ENCODE measurements at places on chromosomes 1 and 21.

GRCh38 chr1:173301507-173301906 lies 94.4 kb upstream of the TNFSF4 start:
- DNase-seq = no peak

DNA sequence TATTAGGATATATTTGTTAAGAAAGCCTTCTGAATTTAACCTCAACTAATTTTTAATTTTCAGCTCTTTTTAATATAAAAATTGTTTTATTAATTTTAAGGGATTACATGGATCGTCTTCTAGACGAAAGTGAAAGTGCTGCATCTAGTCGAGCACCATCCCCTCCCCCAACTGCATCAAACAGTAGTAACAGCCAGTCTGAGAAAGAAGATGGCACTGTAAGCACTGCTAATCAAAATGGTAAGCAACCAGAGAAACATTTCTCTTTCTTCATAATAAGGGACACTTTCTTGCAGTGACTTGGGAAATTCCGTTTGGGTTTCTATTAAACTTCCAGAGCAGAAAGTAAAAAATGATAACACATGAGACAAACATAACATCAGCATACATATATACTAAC lies 56.9 kb downstream of the MIER1 start:
- no peak for DNase-seq

DNA sequence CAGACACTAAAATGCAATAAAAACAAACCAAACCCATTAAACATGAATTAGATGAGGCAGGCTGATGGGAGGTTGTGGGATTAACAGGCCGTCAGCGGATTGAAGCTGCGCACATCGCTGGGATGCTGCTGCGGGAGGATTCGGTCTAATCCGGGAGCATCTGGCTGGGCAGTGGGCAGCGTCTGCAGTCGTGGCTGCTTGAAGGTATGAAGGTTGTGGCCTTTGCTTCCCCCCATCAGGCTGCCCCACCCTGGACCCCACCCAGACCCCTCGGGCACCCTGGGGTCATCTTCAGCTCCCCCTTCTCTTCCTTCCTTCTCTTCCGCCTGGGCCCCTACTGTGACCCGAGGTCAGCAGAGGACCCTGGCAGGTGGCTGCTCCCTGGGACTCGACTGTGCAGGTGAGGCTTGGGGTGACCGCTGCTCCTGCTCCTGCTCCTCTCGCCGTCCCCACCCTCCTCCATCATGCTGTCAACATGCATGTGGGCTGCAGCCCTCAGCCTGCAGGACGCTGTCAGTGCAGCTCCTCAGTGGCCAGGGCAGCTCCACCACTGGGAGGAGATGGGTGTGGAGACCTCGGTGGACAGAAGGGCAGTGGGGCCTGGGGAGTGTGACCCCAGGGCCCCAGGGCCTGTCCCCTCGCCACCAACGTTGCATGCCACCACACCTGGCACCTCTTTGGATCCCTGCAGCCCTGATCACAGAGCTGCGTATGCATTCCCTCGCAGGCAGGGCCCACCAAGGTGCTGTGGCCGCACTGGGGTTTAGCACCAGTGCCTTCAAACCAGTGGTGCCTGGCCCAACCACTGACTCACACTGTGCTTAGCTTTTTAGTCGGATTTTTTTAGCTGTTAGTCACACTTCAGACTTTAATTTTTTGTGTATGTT lies 112.2 kb upstream of the COL6A1 start:
- DNase-seq = no peak

GRCh38 chr1:115537415-115537814 lies 104.4 kb upstream of the VANGL1 start:
- DNase-seq = no peak

DNA sequence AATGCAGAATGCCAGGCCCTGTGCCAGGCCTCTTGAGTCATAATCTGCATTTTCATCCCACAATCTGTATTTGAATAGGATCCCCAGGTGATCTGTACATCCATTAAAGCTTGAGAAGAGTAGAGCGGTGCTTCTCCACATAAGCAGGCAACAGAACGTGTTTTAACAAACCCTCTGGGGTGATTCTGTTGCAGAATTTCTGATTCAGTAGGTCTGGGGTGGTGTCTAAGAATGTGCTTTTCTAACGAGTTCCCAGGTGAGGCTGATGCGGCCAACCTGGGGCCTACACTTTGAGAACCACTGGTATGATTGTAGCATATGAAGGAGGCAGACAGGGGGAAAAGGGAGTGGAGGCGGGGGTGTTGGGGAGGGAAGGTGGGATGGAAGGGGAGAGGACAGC lies 78.4 kb upstream of the POU3F1 start:
- no peak for DNase-seq

DNA sequence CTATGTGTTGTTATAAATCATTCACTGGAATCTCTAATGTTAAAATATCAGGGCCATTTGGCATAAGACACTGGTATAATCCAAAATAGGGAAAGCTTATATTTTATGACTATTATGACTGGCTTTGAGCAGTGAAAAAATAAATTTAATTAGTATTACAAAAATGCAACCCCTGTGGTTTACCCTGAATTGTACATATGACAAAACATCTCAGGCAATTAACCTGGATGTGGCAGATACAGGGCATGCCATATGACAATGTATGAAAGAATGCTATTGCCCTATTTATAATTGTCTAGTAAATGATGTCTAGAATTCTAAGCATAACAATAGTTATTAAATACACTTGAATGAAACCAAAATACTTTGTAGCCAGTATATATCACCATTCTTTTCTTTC lies 532.5 kb upstream of the ADGRL4 start:
- DNase-seq = no peak

DNA sequence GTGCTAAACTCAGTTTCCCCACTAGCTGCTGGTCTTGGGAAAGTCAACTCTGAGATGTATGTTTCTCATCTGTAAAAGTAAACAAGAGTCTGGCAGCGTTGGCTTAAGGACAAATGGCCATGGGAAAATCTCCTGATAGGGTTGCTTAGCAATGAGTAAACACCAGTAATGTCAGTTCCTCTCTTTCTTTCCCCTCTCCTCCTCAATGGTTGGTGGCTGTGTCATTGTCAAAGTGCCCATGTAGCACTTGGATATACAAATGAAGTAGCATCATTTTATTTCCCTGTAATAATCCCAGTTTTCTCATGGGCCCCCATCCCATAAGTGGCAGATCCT lies 2.2 kb upstream of the FYB2 start:
- DNase-seq = no peak

GRCh38 chr1:215109171-215109570 lies 26.6 kb downstream of the KCNK2 start:
- DNase-seq = no peak

- no peak for DNase-seq
These were observed 124.1 kb downstream of the DISP1 start for GRCh38 chr1:222938986-222939385.

All from KBM-7 (cell line).